T-helper 2 cell treated with Interferon-gamma antibody and Interleukin-4, amounts not matched to agents 5 μg/mL and 100 μg/mL, for 36 hours (primary cell): ENCODE measurements at places on chromosomes 1 and 21.

DNA sequence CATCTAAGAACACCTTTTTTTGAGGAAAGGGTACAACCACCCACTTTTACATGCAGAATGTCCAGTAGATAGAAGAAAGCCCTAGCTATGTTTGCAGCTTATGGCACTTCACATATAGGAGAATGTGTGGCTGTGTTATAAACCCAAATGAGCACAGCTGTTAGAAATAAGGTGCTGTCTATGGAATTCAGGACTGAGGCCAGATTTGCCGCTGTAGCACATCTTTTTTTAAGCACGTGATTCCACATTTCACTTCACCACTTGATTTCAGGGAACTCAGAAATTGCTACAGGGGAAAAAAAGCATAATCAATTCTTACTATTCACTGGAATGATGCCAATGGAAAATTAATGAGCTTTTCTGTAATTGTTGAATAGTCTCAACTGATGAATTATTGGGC lies 147.2 kb upstream of the ADAMTS5 start:
- no peak for DNase-seq

GRCh38 chr1:20073256-20073655 lies 3.3 kb downstream of the PLA2G5 start:
- no peak for DNase-seq

DNA sequence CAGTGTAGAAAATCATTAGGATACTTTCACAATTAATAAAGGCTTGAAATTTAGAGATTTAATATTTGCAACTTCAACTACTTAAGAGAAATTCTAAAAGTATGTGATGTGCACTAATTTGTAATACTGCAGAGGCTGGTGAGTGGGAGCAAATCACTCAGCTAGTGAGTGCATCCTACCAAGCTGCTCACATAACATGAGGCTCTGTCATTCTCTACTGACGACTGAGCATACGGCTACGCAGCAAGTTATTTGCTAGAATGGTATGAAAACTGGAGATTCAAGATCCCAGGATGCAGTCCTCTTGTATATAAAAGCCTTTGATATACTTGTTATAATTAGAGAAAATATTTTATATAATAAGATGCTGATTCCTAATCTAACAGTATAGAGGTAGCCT lies 90.1 kb downstream of the ATP1B1 start:
- no peak for DNase-seq

- no peak for DNase-seq
Measured at GRCh38 chr1:174204697-174205308, 45.5 kb downstream of the RABGAP1L start.

DNA sequence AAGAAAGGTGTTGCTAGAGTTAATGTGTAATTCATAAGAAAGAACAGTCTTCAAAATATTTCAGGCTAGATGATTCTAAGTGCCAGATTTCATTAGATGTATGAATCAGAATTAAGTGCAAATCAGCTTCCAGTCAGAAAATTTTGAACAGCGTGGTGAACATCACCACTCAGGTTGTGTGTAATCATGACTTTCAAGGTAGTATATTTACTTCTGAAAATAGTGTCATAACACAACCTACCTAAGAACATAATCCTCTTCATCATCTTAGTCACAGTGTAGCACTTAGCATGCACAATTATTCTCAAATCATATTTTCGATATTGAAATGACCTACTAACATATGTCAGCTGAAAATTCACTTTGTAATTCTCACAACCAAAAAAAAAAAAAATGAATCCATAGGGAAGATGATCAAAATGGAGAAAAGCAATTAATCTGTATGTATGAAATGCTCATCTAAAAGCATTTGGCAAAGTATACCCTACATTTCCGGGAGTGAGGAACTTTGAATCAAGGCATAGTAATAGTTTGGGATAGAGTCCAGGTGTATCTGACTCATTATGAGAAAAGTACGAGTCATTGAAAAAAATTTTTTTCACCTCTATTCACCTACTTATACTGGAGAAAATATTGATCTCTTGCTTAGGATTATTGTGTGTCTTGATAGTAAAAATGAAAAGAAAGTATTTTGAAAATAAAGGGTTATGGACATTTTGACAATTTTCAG lies 221.8 kb upstream of the CHRM3 start:
- DNase-seq, result no peak

DNA sequence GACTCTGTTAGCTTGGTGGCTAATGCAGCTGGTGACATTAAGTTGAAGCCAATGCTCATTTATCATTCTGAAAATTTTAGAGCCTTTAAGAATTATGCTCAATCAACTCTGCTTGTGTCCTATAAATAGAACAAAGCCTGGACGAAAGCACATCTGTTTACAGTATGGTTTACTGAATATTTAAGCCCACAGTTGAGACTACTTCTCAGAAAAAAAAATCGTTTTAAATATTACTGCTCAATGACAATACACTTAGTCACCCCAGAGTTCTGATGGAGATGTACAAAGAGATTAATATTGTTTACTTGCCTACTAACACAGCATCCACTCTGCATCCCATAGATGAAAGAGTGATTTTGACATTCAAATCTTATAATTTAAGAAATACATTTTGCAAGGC lies 79.6 kb downstream of the NEGR1 start:
- DNase-seq, result no peak
